ENCODE measurements at places on chromosomes 7 and 10.

DNA sequence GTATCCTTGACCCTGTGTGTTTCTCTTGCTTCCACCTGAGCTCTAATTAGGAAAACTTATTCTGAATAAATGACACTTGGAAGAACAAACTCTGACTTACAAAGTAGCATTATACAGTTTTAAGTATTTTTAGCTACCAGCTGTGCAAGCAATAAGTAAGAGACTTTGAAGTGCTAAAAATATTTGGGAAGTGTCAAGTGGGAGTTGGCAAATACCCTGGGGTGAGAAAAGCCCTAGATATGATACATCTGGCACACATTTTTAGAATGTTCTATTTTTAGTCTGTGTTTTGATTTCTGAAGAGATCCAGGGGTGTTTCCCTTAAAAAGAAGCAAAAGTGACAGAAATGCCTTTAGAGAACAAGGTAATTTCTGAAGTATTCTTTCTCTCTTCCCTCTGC is 132.7 kb upstream of the TEX47 start:
- no peak for DNase-seq

DNA sequence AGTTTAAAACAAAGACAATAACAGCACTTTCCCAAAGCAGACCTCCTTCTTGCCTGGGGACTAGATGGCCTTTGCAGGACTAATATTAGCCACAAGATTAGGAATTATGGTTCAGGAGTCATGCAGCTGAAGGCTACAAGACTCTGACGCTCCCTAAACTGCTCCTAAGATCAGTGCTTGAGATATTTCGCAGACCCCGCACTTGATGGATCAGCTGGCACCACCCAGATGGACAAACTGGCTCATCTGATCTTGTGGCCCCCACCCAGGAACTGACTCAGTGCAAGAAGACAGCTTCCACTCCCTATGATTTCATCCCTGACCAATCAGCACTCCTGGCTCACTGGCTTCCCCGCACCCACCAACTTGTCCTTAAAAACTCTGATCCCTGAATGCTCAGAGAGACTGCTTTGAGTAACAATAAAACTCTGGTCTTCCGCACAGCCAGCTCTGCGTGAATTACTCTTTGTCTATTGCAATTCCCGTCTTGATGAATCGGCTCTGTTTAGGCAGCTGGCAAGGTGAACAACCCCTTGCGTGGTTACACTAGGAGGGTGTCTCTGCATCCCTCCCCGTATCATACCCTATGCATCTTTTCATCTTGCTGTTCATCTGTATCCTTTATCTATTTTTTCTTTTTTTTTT is 26.9 kb upstream of the NRBF2 start:
- no peak for DNase-seq

DNA sequence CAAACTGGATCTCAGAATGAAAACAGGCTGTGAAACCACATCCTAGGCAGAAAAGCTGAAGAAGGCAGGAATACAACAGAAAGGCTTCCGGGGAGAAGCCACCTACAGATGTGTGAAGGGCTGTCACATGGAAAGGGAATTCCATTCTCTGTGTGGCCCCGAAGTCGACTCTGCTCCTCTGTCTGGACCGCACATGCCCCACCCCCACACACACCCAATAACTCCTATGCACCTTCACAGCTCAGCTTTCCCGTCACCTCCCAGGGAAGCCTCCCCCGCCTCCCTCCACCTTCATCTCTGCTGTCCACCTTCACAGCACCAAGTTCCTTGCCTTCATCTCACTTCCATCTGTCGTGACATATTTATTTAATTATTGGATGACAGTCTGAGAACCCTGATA is 23.4 kb upstream of the ENO4 start:
- no peak for DNase-seq

DNA sequence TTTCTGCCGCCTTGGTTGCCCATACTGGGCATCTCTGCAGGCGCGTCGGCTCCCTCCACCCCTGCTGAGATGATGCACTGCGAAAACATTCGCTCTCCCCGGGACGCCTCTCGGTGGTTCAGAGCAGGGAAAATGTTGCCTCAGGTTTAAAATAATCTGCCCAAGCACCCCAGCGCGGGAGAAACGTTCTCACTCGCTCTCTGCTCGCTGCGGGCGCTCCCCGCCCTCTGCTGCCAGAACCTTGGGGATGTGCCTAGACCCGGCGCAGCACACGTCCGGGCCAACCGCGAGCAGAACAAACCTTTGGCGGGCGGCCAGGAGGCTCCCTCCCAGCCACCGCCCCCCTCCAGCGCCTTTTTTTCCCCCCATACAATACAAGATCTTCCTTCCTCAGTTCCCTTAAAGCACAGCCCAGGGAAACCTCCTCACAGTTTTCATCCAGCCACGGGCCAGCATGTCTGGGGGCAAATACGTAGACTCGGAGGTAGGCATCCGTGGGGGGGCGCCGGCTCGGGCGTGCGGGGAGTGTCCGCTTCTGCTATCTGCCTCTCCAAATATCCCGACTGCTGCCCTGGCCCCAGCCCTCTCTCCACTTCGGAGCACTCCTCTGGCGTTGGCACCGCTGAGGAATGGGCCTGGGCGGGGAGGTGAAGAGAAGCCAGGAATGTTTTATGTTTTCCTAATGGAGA is at the start of gene CAV1:
CAV1 (plus strand) TSS at position 428 of the 689 bp plus-strand sequence; CDS start at position 455, 27 bp downstream.
- peak; percentile 84 for DNase-seq

DNA sequence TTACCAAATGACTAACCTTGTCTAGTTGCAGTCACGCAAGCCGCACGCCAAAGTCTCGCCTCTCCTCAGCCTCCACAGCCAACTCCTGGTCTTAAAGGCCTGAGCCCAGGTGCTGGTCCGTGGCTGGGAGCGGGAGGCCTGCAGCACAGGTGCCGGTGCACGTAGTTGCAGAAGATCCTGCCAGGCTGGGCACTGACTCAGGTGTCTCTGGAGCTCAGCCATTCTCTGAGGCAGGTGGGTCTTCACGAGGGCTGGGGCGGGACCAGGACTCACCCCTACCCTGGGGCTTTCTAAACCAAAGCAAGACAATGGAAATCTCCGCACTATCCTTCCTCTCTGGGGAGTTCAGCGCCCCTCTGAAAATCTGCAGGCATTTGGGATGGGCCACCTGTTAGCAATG is 216.4 kb downstream of the MLLT10 start:
- DNase-seq: no peak
